Astrocyte (in vitro differentiated cells and primary cell): ENCODE measurements at places on chromosomes 3 and 15. TPM values are rescaled to one million over a fixed set of nuclear protein-coding genes. Genes with fewer than 3 reads are reported as not detected.

GOLGA8O gene
- 1.2 and 2.5 TPM in 2 replicates for total RNA-seq

FANCD2OS gene
- total RNA-seq: not detected in 2 replicates

SCN11A gene
- 0.07 and 0.20 TPM in 2 replicates for total RNA-seq

AADACL2 gene
- not detected in 2 replicates for total RNA-seq

PRR23E gene
- not detected in 2 replicates for total RNA-seq

SLC12A1 gene
- not detected in 2 replicates for total RNA-seq

KBTBD13 gene
- total RNA-seq: not detected in 2 replicates

STAC gene
- total RNA-seq: 7.1 and 9.4 TPM in 2 replicates

MBD4 gene
- 22.3 and 22.8 TPM in 2 replicates for total RNA-seq

CLDN11 gene
- 0.22 and 0.70 TPM in 2 replicates for total RNA-seq

SLC28A1 gene
- not detected in 2 replicates for total RNA-seq

REC114 gene
- not detected in 2 replicates for total RNA-seq

PLCD1 gene
- total RNA-seq: 15.8 and 16.7 TPM in 2 replicates

NR1I2 gene
- not detected in 2 replicates for total RNA-seq

CD86 gene
- total RNA-seq: not detected in 2 replicates

TPRG1 gene
- 0.72 and 1.1 TPM in 2 replicates for total RNA-seq

MUC13 gene
- not detected in 2 replicates for total RNA-seq

TYRO3 gene
- 28.5 and 34.0 TPM in 2 replicates for total RNA-seq

SERPINI2 gene
- total RNA-seq: 0.32 TPM in 1 of 2 replicates, not detected in the other

CDHR4 gene
- not detected in 2 replicates for total RNA-seq

LYSMD2 gene
- total RNA-seq: 3.4 and 4.9 TPM in 2 replicates

TGM5 gene
- 0.16 TPM in 1 of 2 replicates, not detected in the other for total RNA-seq

ESYT3 gene
- total RNA-seq: 2.0 and 2.6 TPM in 2 replicates

UROC1 gene
- not detected in 2 replicates for total RNA-seq

CCR5 gene
- total RNA-seq: not detected in 2 replicates

C2CD4A gene
- total RNA-seq: not detected in 2 replicates
